ENCODE measurements at places on chromosomes 4 and X.

GRCh38 chr4:86160426-86160825, 199.4 kb downstream of the MAPK10 start:
- DNase-seq, result no peak

DNA sequence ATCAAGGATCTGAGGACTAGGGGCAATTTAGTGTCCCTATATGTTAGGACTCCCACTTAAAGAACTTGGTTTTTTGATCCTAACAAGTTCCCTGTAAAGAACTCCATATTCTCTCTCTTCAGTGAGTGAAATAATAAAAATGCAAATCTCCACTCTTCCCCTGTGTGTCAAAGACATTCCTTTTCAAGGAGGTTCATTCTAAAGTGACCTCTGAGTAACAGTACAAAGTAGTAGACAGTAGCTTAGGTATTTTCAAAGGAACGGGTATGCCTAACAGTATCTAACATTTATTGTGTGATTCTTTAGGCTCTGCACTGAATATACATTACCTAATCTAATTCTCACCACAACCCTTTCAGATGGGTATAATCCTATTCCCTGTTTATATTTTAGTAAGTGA, 58.4 kb upstream of the SCOC start:
- DNase-seq, result no peak

DNA sequence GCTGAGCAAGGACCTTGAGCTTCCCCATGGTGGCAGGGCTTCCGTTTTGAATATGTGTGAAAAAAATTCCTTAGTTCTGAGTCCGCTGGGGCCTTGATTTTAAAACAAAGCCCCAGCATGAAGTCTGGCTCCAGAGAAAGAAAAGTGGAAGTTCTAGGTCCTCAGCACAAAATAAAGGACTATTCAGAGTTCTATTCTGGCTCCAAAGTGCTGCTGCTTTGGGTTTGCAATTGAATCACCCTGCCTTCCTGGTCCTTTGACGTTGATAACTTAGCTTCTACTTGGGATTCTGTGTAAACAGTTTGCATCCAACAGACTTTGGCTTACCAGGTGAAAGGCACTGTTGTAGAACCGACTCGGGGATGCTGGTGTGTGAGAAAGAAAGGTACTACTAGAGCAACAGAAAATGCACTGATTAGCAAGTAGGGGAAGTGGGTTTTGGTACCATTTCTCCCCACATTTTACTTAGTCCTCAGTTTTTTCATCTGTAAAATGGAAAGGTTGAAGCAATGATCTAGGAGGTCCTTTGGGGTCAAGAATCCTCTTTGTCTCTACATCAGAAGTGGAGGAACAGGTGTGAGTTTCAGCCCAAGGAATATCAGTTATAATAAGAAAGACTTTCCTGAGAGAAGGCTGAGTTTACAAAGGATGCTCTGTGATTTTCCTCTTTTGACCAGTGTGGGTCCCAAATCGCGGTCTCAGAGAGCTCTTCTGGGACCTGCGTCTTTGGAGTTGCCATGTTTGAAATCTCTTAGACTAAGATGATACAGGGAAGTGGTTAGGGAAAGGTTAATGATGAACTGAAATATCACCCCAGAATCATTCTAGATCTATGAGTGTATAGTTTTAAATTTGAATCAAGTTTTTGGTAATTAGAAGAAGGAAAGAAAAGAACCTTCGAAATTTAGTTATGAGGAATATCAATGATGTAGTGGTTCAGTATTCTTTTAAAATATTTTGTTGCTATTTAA, 28.2 kb downstream of the IGFBP7 start:
- DNase-seq, result no peak

GRCh38 chr4:47287735-47288134, 175.8 kb downstream of the COMMD8 start:
- DNase-seq, result no peak

DNA sequence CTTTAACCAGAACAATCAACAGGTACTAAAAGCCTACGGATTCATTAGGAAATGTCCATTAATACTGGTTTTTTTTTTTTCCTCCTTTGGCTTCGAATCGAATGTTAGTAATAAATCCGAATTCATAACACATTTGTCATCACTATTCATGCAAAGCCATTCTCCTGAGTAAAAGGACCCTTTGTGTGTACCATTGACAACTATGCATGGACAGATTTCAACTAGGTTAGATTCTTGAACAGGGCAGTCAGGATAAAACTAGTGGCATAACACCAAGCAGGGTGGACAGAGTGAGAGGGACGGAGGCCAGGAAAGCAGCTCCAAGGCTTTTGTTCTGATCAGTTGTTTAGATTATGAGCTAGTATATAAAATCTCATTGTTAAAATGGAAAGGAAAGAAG, 1722.0 kb upstream of the TENM3 start:
- no peak for DNase-seq

- no peak for DNase-seq
Measured at GRCh38 chr4:186017801-186018200, 51.2 kb upstream of the TLR3 start.

- DNase-seq, result peak; percentile 10
Measured at GRCh38 chr4:121484633-121485032, 103.8 kb upstream of the QRFPR start.

DNA sequence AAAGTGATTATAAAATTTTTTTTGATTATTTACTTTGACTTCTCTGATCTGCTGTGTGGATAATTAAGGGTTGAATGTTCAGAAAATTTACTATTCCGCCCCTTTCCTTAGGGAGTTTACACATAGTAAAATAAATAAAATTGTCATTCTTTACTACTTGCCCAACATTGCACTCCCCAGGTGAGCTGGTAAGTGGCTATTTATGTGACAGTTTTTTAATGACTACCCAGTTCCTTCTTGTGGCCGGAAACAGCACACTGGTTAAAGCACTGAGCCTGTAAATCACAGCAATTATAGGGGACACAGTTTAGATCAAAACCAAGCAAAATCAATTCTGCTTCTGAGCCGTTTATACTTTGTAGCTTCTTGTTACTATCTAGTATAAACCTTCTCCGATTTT, 158.1 kb downstream of the FHIP1A start:
- DNase-seq, result no peak

DNA sequence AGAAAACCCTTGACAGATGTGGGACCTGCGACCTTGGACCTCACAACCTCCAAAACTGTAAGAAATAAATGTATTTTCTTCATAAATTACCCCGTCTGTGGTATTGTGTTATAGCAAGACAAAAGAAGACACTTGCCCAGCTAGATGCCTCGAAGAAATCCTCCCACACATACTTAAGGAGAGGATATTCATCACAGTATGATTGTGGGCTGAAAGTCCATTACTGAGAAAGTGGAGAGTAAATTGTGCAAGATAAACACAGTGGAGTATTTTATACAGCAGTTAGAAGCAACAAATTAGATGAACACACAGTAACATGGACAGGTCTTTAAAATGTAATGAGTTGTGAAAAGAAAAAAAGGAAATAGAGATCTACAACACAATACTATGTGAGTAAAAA, 25.8 kb upstream of the PLA2G12A start:
- DNase-seq, result no peak

DNA sequence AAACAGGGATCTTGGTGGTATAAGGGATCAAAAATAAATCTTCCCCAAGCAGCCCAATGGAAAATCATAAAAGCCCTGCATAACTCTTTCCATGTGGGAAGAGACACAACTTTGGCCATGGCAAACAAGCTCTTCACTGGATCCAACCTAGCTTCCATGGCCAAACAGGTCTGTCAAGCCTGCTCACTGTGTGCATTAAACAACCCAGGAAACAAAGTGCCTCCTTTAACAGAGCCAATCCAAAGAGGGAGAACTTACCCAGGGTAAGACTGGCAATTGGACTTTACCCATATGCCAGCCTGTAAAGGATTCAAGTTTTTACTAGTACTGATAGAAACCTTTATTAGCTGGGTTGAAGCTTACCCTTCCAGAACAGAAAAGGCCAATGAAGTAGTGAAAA, 7.6 kb upstream of the HERC5 start:
- no peak for DNase-seq

DNA sequence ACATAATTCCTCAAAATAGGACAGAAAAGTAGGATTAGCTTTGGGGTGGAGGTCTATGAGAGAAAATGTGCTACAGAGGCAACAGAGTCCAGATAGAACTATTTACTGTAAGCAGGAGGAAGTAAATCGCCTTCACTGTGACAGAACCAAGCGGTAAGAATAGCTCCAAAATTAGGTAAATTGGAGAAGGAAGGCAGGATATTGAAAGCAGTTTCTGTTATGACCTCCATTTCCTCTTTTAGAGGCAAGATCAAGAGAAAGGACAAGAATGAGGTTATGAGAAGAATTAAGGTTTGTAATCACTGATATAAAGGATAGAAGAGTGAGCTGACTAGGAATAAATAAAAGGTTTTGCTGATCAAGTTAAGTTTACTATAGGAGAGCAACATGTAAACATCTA, 44.1 kb upstream of the NEUROG2 start:
- DNase-seq, result no peak

- DNase-seq, result no peak
Measured at GRCh38 chr4:60404027-60404426, 796.1 kb upstream of the ADGRL3 start.

GRCh38 chr4:88897180-88897579, 159.8 kb downstream of the FAM13A start:
- DNase-seq, result no peak

- DNase-seq, result no peak
Measured at GRCh38 chr4:6990661-6991060, 52.5 kb upstream of the TADA2B start.

DNA sequence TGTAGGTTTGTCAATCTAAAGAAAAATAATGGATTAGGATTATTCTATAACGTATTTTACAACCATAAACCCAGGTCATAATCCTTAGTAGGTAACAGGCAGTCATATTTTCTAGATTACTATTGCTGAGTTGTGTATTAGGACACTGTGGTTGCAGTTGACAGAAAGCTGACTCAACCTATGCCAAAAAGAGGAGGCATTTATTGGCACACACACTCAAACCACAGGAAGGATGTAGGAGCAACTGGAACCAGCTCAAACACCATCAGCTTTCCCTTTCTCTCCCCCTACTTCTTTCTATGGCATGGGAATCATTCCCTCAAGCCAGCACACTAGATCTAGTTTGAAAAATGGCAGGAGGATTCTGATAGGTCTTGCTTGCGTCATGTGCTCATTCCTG, 136.4 kb upstream of the FAM9C start:
- no peak for DNase-seq

GRCh38 chr4:10061650-10062415, 40.5 kb upstream of the SLC2A9 start:
- DNase-seq, result no peak

DNA sequence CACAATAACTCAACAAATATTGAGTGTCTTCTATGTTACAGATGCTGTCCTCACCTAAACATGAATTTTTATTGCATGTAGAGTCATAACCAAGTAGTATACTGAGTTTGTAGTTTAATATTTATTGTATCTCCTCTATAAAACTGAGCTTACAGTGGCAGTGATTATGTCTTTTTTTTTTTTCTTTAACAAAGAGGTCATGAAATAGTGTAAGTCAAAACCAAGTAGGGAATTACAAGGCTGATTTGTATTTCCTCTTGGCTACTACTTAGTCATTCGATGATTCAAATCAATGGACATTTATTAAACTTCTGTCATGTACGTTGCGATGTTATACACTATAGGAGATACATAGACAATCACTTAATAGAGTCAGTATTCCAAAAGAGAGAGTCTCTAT, 48.4 kb downstream of the IL15 start:
- no peak for DNase-seq
